ENCODE measurements at places on chromosomes 7 and 10.

DNA sequence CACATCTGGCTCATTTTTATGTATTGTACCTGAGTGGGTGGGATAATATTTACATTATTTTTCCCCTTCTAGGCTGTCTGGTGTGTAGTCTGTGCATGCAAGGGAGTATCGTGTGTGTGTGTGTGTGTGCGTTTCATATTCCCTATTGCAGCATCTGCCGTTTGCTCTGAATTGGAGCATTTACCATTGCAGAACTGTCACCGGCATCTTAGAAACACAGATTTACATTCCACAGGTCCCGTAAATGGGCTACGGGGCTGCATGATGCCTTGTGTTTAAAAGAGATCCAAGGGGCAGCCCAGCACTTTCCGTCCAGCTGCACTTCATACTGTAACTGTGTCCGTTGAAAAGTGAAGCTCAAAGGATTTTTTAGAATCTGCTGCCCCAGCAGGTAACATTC is 167.1 kb upstream of the KIAA1217 start:
- DNase-seq: no peak

- DNase-seq: no peak
Measured at GRCh38 chr7:112930787-112931186, 140.6 kb upstream of the TMEM168 start.

GRCh38 chr10:20299034-20299736 is 483.0 kb downstream of the PLXDC2 start:
- no peak for DNase-seq

GRCh38 chr10:62653254-62653653 is 151.3 kb upstream of the ADO start:
- no peak for DNase-seq
